Right lung (tissue), 10 donors: ENCODE measurements at places on chromosomes 6 and 20. TPM values are rescaled to one million over a fixed set of nuclear protein-coding genes. Genes with fewer than 3 reads are reported as not detected.

- no peak for DNase-seq
Measured at GRCh38 chr20:17969884-17970409, 1.1 kb downstream of the MGME1 start.

DNA sequence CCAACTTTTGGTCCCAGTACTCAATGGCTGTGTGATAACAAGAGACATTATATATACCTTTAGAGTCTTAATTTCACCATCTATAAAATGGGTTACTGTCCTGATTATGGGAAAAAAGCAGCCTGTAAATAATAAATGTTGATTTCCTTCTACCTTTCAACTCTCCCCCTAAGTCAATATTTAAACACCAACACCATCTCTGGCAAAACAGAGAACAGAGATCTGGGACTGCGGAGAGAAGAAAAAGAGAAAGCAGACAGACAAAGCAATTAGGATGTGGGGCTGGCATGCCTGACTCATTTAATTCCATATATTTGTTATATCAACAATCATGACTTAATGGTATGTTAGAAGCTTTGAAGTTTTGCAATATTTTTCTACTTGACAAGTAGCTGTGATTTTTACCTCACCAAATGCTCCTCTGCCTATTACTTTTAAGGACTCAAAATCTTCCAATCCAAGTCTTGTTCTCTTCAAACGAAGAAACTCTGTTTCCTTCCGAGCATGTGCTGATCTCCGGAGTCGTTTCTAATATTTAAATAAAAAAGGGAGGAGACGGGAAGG, 23.3 kb downstream of the STK38 start:
- no peak for DNase-seq

DNA sequence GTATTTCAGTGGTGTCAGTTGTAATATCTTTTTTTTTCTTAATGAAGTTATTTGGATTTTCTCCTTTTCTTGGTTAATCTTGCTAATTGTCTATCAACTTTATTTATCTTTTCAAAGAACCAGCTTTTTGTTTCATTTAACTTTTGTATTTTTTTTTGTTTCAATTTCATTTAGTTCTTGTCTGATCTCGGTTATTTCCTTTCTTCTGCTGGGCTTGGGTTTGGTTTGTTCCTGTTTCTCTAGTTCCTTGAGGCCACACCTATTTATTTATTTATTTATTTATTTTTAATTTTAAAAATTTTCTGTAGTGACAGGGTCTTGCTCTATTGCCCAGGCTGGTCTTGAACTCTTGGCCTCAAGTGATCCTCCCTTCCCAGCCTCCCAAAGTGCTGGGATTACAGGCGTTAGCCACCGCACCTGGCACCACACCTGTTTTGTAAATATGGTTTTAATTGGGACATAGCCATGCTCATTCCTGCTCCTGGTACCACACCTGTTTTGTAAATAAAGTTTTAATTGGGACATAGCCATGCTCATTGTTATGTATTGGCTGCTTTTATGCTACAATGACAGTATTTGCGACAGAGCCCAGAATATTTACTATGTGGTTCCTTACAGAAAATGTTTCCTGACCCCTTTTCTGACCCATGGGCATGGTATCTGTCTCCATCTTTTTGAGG, 22.2 kb downstream of the KDM1B start:
- DNase-seq, result no peak

DNA sequence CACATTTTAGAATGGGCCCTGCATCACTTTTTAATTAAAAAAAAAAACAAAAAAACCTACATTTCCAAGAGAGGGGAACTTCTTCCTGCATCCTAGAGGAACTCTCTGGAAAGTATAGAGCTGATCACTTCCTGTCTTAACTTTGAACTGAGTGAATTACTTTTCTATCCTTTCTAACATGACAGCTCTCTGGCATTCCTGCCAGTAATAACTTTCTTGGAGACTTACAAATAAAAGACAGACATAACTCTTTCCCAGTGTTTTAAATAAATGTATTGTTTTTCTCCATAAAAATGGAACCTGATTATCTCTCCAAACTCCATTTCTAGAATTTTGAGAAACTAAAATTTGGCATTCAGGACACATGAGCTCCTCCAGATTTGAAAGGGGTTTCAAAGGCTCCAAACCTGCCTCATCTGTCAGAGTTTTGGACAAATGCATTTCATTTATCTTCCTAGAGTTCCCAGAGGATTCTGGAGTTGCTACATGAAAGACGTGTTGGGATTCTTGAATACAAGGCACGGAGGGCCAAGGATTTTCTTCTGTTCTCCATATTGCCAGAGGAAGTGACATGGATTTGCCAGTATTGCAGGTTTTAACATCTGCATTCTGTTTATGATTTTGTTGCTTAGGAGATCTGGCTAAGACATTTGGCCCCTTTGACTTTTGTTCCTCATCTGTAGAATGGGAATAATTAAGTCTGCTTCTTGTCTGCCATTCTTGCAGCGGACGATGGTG, 2.0 kb upstream of the SMOC2 start:
- DNase-seq, result no peak

Gene TAF4
- 17.6 TPM for polyA plus RNA-seq

Gene ZNF165
- 3.3 TPM for polyA plus RNA-seq

Gene UNC93A
- not detected for polyA plus RNA-seq

Gene RHAG
- 6.7 TPM for polyA plus RNA-seq

Gene WASF1
- polyA plus RNA-seq, result 20.3 TPM
